ENCODE measurements at places on chromosomes 2 and 18.

GRCh38 chr2:609449-609848 lies 67.8 kb downstream of the TMEM18 start:
- H3K27ac ChIP-seq, result no peak overlapping the region
- no peaks in the 10 kb centered on the region for H3K4me1 ChIP-seq
- no peaks in the 10 kb centered on the region for H3K27me3 ChIP-seq

DNA sequence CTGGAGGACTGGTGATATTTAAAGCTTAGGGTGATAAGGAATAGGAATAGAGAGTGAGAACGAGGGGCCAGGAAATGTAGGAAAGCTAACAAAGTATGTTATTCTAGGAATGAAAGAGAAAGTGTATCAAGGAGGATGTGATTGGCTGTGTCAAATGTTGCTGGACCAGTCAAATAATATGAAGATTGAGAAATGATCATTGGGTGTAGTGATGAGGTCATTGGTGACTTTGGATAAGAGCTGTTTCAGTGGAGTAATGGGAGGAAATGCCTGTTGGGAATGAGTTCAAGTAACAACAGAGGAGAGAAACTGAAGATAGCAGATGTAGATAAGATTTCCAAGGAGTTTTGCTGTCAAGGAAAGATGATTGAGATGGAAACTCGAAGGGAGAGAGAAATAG lies 74.4 kb downstream of the UBE2E3 start:
- no peaks in the 10 kb centered on the region for H3K27me3 ChIP-seq
- no peak overlapping the region for H3K27ac ChIP-seq
- DNase-seq, result no peak
- H3K4me1 ChIP-seq, result peaks cover 23% of the 10 kb centered on the region

DNA sequence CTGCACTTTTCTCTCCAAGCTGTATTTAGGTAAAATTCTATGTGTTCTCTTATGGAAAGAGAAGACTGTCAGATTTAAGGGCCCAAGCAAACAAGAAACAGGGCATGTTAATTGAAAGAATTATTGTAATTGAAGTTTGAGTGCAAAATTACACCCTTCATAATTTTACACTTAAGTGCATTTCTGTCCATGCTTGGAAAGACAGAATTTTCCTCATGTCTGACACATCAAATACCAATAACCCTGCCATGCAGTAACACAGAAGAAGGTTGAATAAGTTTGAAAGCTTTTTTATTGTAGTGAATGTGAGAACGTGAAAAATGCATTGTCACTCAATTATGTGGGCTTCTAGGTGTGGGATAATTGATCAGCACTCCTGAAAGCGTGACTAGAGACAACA lies 52.9 kb upstream of the PARD3B start:
- peaks cover 4% of the 10 kb centered on the region for H3K4me1 ChIP-seq
- H3K36me3 ChIP-seq, result no peaks in the 10 kb centered on the region
- no peak overlapping the region for H3K27ac ChIP-seq
- DNase-seq, result no peak
- no peak overlapping the region for H3K4me3 ChIP-seq

GRCh38 chr2:229748950-229749349 lies 34.6 kb upstream of the DNER start:
- H3K36me3 ChIP-seq, result no peaks in the 10 kb centered on the region
- no peak overlapping the region for H3K4me3 ChIP-seq
- peak; percentile 16 for DNase-seq
- no peaks in the 10 kb centered on the region for H3K27me3 ChIP-seq

- peak; percentile 55 for DNase-seq
- H3K27me3 ChIP-seq, result no peaks in the 10 kb centered on the region
- peaks cover 18% of the 10 kb centered on the region for H3K4me1 ChIP-seq
- peaks cover 4% of the 10 kb centered on the region for H3K36me3 ChIP-seq
- H3K4me3 ChIP-seq, result no peak overlapping the region
- H3K27ac ChIP-seq, result no peak overlapping the region
Observed at GRCh38 chr2:145797692-145798091, 1277.8 kb upstream of the ZEB2 start.

DNA sequence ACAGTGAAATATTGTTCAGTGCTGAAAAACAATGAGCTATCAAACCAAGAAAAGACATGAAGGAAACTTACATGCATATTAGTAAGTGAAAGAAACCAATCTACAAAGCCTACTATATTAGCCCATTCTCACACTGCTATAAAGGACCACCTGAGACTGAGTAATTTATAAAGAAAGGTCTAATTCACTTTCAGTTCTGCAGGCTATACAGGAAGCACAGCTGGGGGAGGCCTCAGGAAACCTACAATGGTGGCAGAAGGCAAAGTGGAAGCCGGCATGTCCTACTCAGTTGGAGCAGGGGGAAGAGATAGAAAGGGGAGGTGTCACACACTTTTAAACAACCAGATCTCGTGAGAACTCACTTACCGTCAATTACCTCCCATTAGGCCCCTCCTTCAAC lies 232.1 kb downstream of the TMX3 start:
- H3K36me3 ChIP-seq, result no peaks in the 10 kb centered on the region
- H3K4me1 ChIP-seq, result peaks cover 10% of the 10 kb centered on the region
- no peaks in the 10 kb centered on the region for H3K27me3 ChIP-seq
- H3K27ac ChIP-seq, result no peak overlapping the region

- no peaks in the 10 kb centered on the region for H3K4me1 ChIP-seq
- no peak for DNase-seq
- no peak overlapping the region for H3K27ac ChIP-seq
- H3K4me3 ChIP-seq, result no peak overlapping the region
- H3K36me3 ChIP-seq, result no peaks in the 10 kb centered on the region
- H3K27me3 ChIP-seq, result no peaks in the 10 kb centered on the region
Observed at GRCh38 chr2:74333896-74334586, 9.2 kb downstream of the SLC4A5 start.

DNA sequence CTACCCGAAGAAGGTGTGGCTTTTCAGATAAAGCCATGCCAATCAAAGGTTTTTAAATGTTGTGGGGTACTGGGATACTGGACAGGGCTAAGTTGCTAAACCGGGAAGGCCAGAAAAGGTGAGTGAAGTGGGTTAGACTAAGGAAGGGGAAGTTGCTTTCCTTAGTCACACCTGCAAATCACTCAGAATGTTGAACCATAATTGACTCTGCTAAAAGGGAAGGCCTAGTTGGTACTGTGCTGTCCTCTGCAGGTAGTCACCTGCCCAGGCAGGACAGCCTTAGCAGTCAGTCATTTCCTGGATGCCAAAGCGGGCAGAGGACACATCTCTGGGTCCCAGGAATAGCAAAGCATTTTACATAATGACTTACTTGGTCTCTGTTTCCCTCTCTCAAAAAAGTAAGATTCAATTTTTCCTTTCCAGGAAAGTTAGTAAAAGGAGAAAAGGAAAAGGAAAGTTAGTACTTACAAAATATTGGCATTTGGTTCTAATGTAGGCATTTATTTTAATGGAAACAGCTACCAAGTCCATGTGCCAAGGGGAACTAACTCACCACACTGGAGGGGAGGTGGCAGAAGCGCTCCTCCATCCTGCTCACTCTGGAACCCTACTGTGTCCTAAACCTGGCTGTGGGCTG lies 60.3 kb downstream of the RFTN2 start:
- H3K36me3 ChIP-seq, result no peaks in the 10 kb centered on the region
- H3K4me1 ChIP-seq, result peaks cover 22% of the 10 kb centered on the region
- no peaks in the 10 kb centered on the region for H3K27me3 ChIP-seq
- H3K4me3 ChIP-seq, result no peak overlapping the region
- DNase-seq, result peak; percentile 60

DNA sequence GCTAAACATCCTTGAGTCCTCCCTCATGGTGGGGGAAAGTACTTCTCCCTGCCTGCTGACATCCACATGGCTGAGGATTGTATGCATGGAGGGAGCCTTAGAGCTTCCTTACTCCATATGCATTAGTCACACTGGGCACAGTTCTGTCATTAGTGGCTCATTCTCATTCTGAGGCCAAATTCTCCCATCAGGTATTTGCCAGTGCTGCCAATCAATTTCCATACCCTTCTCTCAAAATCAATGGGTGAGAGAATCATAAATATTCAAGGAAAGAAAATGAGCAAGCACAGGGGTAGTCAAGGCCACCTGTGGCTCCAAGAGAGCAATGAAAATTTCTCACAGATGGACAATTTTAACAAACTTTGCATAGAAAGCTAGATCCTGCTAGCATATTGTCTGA lies 422.6 kb upstream of the SETBP1 start:
- H3K4me1 ChIP-seq, result no peaks in the 10 kb centered on the region
- H3K4me3 ChIP-seq, result no peak overlapping the region
- no peak for DNase-seq
- H3K27me3 ChIP-seq, result no peaks in the 10 kb centered on the region
- H3K36me3 ChIP-seq, result peaks cover 5% of the 10 kb centered on the region
- H3K27ac ChIP-seq, result no peak overlapping the region

GRCh38 chr18:62812876-62813275 lies 97.5 kb downstream of the PHLPP1 start:
- H3K27ac ChIP-seq, result no peak overlapping the region
- H3K27me3 ChIP-seq, result no peaks in the 10 kb centered on the region
- no peaks in the 10 kb centered on the region for H3K36me3 ChIP-seq
- no peak for DNase-seq
- H3K4me1 ChIP-seq, result peaks cover 17% of the 10 kb centered on the region
- no peak overlapping the region for H3K4me3 ChIP-seq
